HS-27A (cell line): ENCODE measurements at places on chromosomes 4 and X.

DNA sequence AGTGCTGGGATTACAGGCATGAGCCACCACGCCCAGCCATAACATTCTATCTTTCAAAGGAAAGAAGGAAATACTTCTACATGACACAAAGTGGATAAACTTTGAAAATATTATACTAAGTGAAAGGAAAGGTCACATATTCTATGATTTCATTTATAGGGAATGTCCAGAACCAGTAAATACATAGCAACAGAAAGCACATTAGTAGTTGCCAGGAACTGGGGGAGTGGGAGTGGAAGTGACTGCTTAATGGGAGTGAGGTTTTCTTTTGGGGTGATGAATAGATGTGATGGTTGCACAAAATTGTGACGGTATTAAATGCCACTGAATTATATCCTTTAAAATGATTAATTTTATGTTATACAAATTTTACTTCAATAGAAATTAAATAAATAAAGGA is 95.7 kb upstream of the IL15 start:
- no peak for DNase-seq

GRCh38 chrX:6227935-6228334 is 732 bp downstream of the NLGN4X start:
- no peak for DNase-seq

DNA sequence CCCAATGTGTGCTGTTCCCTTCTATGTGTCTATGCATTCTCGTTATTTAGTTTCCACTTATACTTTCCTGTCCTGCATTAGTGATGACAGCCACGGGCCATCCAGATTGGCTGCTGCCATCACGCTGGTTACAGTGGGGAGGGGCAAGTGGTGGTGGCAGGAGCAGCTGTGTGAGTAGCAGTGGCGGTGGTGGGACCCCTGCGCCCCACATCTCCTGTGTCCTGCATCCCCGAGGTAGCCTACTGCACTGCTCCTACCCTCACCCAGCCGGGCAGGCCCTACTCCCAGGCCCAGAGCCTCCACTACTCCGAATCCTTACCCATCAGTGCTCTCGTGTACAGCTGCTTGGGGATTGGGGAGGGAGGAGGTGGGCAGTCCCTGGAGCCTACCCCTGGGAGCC is 798.7 kb upstream of the AGA start:
- DNase-seq = no peak

- DNase-seq = no peak
These were observed 4.5 kb downstream of the NBDY start for GRCh38 chrX:56733459-56734046.

- DNase-seq = no peak
These were observed 23.6 kb upstream of the GLOD5 start for GRCh38 chrX:48737940-48738339.

DNA sequence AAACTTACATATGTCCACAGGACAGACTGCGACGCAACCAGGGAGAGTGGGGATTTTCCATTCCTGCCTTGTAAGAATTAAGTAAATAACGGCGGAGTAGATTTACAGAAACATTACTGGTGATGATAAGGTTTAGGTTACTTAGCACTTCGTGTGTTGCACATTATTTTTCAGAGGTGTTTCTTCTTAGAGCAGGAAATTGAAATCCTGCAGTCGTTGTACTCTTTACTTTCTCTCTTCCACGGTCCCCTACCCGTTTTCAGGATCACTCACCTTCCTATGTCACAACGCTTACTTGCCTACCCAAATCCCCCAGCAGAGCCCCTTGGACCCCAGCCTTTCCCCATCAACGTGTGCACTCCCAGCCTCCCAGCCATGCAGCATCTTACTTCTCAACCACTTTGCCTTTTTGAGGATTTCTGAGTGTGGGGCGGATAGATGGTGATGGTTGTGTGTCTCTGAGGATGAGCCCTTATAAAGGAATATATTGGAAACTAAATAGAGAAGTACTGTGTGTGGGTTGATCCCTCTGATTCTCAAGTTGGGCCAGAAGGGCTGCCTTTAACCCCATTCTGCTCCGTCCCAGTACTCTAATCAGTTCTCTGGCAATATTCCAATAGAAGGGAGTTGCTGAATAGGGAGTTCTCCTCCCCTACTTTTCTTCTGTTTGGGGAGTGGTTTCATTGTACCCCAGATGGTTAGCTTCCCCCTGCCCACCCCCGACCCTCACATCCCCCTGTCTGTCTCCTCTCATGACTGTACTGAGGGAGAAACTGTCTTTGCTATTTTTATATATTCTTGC is 1.6 kb downstream of the MID2 start:
- no peak for DNase-seq

GRCh38 chr4:151675411-151675971 is 85.3 kb downstream of the GATB start:
- DNase-seq = no peak

DNA sequence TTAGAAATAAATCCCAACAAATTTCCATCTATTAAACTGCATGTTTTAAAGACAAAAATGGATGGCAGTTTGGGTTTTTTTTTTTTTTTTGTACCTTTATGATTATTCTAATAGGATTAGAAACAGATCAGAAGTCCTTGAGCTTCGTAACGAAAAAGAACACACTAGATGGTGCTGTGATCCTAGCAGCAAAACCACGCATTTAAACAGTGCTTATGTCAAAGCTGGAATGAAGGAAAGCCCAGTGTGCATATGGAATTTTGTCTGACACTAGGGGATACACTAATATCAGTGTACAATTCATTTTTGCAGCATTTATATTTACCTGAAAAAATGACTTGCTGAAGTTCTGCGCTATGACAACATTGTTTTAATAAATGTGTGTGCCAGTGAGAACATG is 229.1 kb downstream of the VEGFC start:
- no peak for DNase-seq

DNA sequence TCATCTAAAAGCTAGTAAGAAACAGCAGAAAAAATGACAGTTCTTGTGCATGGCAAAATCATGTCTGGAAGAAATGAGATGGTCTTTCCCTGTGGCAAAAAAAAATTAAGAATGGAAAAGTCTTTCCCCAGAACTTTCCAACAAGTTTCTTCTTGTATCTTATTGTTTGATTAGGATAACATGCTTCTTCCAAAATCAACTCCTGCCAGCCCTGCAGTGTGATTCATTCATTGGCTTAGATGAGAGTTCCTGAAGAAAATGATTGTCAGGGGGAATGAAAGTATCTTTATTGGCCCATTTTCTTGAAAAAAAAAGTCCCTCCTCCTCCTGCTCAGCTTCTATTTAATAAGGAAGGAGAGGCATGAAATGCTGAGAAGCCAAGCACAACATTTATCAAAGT is 407.7 kb downstream of the ARAP2 start:
- no peak for DNase-seq

DNA sequence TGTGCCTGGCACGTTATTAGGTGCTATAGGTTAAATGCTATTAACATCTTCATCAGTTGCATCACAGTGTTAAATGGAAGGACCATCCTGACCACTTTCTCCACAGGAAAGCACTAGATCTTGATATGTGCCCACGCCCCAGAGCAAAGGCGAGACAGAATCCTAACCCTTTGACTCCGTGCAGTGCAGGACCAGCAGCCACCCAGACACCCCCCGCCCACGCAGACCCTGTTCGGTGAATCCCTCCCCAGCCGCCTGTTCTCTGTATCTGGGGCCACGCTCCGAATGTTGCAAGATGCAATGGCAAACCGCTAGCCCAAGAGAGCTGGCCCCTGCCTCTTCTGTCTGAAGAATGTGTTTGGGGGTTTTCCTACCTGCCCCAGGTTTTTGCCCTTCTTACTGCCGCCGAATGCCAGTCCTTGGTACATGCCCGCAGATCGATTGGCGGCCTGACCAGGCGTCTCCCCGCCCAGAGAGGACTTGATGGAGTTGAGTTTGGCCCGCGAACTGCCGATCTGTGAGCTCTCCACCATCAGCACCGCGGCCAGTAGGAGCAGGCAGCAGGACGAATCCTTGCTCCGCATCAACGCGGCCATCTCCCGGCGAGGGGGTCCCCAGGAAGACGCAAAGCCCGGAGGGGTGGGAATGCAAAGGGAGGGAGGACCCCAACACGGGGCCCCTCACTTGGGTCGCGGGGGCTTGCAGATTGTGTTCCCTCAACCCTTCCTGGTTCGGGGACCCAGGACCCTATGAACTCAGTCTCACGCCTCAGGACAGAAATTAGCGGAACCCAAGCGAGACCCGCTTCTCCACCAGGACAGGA is 906 bp downstream of the DKK2 start:
- no peak for DNase-seq

DNA sequence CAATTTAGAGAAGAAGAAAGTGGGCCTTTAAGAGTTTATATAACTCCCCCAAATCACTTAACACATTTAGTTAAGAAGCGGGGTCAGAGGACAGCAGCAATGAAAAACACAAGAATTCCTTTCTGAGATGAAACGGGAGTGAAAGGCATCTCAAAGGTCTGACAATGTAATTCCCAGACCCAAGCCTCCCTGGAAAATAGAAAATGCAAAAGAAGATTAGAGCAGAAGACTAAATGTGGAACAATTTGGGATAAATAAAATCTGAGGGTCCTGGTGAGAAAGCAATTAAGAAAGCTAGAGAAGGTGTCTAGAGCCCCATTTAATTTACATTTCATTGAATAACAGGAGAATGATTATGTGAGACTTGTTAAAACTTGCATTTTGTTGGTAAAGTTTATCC is 19.1 kb upstream of the ART3 start:
- no peak for DNase-seq

GRCh38 chrX:50700921-50701320 is 113.1 kb downstream of the SHROOM4 start:
- DNase-seq = no peak

- DNase-seq = no peak
These were observed 41.9 kb downstream of the FRAS1 start for GRCh38 chr4:78099058-78099457.

DNA sequence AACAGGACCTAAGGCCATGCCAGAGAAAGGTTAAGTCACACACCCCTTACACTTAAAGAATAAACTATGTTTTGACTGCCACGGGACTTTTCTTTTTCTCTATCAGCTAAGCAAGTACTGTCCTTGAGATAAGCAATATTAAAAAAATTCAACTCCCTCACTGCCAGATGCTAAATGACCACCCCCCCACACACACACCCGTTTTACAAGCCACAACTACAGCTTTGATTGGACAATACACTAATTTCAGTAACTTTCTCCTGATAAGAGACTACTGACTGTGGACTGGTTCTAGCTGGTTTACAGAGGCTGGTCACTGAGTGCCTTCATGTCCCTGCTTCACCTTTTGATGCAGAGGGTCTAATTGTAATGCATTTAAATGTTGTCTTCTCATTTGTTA is 63.9 kb upstream of the HOPX start:
- no peak for DNase-seq

DNA sequence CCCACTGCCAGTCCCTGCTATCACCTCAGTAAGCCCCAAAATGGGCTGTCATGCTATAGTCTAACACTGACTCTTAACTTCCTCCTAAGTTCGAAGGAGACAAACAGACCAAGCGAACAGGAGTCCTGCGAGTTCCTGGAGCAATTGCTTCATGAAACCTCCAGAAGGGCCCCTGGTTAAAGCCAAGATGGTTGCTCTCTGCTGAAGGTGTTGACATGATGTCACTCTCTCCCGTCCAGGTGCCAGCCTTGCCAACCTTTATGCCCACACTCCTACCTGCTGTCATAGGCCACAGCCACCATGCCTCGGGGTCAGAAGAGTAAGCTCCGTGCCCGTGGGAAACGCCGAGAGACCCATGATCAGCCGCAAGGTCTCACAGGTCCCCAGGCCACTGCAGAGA is at the start of gene MAGEB6B:
MAGEB6B (plus strand) TSS at position 301 of the 400 bp plus-strand sequence; CDS start at position 301, 0 bp downstream.
- DNase-seq = no peak

- no peak for DNase-seq
These were observed 21.1 kb downstream of the GBA3 start for GRCh38 chr4:22713841-22714240.
